ENCODE measurements at places on chromosomes 3 and 15.
A peak's percentile ranks its signal among the peaks of the same experiment; 100 is the strongest.

DNA sequence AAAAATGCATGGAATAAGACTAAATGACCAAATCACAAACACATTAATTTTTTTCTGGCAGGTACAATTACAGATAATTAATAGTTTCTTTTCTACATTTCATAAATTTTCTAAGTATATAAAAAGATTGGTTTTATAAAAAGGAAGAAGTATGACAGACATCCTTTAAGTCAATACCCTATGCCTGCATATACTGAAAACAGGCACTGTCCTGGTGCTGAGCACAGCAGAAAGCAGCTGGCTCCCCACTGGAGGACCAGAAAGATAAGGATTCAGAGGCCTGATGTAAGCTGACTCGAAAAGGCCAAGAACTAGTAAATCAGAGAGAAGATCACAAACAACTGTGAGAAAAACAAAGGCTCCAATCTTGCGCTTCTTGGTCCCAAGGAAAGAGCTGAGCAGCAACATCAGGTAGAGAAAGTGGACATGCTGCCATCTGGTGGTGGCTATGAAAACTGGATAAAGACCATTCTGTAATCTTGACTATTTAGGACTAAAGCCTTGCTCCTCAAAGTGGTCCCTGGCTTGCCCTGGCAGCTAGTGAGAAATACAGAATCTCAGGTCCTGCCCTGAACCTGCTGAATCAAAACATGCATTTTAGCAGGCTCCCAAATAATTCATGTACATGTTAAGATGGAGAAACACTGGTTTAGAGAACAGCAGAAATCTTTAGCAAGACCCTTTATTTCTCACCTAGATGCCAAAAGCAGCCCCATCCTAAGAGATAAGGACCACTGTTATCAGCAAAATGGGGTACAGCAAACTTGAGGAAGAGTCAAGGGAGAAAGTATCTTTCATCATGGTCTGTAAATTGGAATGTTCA, 76.0 kb downstream of the TRANK1 start:
- DNase-seq: no peak

GRCh38 chr3:16073203-16073602, 101.3 kb upstream of the GALNT15 start:
- DNase-seq: no peak

GRCh38 chr15:62658498-62658897, 384.0 kb upstream of the TPM1 start:
- no peak for DNase-seq

- DNase-seq: no peak
Observed at GRCh38 chr3:8985411-8985831, 22.1 kb upstream of the RAD18 start.

- no peak for DNase-seq
Observed at GRCh38 chr3:107910713-107911259, 180.0 kb downstream of the CD47 start.

GRCh38 chr3:52537726-52538421, 1.5 kb downstream of the UQCC5 start:
- DNase-seq: no peak

- DNase-seq: no peak
Observed at GRCh38 chr3:100155128-100155527, 40.8 kb upstream of the FILIP1L start.

DNA sequence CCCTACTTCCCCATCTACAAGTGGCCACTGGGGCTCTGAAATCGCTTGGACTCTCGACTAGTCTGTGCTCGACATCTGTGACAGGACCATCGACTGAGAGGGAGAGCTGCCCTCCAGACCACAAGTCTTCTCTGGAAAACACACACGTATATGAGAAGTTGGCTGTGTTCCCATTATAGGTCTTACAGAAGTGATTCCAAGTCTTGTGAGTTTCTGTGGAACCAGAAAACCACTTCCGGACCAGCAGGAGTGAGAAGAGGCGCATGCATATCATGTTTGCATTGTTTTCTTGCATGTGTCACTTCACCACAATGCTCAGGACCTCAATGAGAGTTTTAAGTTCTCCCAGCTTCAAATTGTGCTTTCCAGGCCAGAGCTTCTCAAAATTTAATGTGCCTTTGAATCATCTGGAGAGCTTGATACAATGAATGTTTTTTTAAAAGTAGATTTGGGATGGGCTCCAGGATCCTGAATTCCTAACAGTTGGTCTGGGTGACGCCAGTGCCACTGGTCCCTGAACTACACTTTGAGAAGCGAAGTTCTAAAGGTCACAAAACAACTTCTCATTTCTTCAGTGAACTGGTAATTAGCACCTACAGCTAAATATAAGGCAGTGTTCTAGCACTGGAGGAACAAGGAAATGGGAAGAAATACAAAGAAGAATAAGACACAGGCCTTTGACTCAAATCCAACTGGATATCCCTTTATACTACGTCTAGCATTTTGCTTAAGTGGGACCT, 15.7 kb downstream of the LIPC start:
- DNase-seq: no peak

GRCh38 chr3:29610781-29611180, 329.9 kb downstream of the RBMS3 start:
- DNase-seq: no peak

GRCh38 chr3:170164717-170165116, 16.8 kb downstream of the PHC3 start:
- no peak for DNase-seq

- DNase-seq: no peak
Observed at GRCh38 chr15:81032818-81033217, 32.1 kb downstream of the TLNRD1 start.

GRCh38 chr3:25663869-25664811, 567 bp downstream of the TOP2B start:
- peak; percentile 57 for DNase-seq

DNA sequence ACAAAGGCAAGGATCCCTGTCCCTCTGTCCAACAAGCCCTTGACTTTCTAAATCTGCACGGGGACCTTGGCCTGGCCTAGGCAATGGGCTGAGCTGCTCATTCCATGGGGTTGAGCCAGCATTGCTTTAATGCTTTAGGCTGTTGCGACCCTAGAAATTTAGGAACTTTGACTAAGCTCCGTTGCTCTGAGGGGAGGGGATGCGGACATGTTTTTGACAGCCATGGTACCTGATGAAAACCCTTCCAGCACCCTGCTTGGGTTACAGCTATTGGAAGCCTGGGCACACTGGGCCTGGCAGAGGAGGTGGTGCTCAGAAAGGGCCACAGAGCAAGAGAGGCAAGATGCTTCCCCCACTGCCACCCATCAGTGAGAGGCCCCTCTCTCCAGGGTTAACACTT, 37.1 kb downstream of the SYNM start:
- no peak for DNase-seq

GRCh38 chr15:72560458-72560857, 86.3 kb downstream of the ARIH1 start:
- DNase-seq: no peak

DNA sequence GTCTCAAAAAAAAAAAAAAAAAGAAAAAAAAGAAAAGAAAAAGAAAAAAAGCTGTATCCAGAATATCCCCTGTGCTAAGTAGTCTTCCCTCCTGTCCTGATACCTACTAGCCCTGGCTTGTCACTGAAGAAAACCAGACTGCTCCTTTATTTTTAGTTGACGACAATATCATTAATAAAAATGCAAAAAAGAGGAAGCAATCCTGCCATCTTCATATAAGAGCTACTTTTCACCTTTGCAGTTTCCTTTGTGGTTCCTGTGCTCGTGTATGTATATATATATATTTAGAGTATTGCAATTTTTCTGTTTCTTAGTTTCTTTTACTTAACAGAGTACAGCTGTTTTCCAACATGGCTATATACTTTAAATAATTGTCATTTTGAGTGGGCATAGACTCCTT, 13.6 kb downstream of the C3orf20 start:
- DNase-seq: no peak

- no peak for DNase-seq
Observed at GRCh38 chr15:48486228-48486627, 155.0 kb downstream of the DUT start.

DNA sequence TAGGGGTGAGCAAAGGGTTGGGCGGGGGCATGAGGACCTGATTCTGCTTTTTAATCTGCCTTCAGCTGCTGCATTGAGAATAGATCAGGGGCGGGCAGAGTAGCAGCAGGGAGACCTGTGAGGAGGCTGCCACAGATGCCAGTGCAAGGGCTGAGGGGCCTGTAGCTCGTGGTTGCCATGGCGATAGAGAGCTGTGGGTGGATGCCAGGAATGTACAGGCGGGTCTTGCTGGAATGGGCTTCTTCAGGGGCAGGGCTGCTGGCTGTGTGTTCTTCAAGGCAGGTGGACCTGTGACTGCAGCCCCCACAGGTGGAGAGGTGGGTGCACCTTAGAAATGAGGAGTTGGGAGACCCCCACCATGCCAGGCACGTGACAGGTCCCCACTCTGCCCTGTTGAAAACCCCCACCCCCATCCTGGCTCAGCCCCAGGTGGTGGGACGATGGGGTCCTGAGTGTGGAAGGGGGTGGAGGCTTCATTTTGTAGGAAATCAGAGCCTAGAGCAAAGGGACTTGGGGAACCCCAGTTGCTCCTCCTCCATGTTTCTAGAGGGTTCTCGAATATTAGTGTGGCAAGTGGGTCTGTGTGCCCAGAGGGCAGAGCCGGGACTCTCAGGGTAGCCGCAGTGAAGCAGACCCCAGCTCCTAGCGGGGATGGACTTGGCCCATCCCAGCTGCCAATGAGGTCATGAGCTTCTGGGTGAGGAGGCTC, 38.3 kb downstream of the SLC6A6 start:
- no peak for DNase-seq

DNA sequence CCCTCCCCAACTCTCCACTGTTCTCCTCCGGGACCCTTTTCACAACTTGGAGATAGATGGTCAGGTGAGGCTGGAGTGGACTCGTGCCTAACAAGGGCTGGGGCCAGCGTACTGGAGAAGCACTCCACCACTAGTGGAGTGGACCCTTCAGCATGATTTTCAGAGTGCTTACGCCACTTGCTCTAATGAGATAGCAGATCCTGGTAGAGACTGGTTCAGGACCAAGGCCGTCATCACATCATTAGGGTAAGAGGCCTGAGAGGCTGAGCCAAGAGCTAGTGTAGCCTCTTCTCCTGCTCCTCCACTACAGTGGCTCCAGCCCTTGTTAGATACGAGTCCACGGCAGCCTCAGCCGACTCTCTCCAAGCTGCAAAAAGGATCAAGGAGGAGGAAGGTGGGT, 66.9 kb upstream of the NTRK3 start:
- no peak for DNase-seq

DNA sequence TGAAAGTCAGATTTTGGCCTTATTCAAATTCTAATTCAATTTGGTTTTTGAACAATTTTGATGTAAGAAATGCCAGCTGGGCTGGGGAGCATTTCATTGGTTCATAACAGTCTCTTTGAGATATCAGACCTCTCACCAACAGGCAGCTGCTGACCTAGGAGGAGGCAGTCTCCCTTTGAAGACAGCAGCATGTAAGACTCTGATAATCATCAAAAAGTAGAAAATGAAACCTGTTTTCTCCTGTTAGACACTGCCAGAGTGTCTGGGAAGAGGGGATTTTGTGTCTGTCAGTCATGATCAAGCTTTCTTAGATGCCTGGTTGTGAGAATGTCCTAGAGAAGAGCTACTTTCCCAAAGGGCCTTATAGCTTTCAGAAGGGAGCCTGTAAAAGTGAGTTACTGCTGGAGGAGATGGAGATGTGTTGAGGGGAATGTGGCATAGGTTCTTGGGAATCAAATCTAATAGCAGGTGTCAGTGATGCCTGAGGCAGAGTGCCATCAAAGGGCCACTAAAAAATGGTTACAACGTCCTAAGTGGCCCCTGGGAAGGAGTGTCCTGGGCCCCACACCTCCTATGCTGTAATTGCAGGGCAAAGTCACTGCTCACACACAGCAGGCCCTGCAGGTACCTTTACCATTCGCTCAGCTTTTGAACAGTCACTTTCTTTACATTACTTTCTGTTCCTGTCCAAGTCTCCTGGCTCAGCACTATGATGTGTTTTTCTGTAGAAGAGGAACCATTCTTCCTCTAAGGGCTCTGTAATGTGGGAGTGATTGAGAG, 43.1 kb downstream of the FSTL1 start:
- DNase-seq: no peak

- no peak for DNase-seq
Observed at GRCh38 chr3:138363322-138363721, 14.9 kb downstream of the MRAS start.

DNA sequence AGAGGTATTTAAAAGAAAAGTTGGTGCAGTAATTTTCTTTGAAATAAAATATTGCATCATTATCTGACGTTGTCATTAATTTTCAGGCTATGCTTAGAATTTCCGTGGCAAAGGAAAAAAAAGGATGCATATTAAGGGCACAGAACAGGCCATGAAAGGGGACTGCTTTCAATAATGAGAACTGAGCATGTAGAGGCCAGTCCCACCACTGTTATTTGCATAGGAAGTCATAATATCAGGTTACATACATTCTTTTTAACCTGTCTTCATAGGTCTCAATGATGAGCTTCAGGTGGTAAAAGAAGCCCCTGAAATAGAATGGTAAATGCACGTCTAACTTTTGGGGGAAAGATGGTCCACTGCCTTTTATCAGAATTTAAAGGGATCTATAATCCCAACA, 272.1 kb upstream of the ALCAM start:
- DNase-seq: no peak

GRCh38 chr15:62112616-62113593, 46.1 kb downstream of the C2CD4A start:
- no peak for DNase-seq

- no peak for DNase-seq
Observed at GRCh38 chr3:35601959-35602358, 37.4 kb upstream of the ARPP21 start.

DNA sequence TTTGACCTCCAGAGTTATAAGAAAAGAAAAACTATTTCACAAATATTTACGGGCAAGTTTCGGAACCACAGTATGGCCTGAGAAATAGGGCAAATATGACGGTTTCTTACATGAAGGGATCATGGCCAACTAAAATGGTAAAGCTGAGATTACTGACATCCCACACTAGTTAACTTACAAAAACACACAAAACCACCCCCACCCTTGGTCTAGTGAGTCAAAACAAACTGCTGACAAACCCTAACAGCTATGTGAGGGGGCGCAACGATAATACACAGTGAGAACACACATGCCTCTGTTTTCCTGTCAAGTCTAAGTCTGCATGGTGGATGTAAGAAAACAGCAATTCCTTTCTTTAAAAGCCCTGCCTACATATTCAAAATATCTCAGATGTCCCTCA, 32.3 kb downstream of the CBLB start:
- DNase-seq: no peak

DNA sequence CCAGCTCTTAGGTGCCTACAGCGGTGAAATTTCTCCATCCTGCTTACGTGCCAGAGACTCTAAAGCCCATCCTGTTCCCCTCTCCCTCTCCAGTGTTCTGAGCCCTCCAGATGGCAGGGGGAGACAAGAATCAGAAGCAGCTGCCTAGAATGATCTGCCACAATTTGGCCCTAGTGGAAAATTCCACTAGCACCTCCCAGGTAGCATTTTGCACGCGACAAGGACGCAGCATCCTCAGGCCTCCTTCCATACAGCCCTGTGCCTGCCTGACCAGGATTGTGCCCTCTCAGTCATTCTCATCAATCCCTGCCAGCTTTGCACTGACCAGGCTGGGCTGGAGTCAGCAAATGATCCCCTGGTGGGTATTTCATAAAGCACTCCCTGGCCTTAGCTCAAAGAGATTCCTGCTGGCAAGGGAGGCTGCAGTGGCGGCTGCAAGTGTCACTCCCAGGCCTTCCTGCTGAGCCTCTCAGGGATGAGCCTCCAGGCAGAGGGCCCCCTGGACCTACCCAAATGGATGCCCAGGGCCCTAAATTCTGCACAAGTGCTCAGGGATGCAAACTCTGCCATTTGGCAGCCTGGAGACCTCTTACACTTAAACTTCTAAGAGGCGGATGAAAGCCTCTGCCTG, 130.2 kb upstream of the ATP2B2 start:
- DNase-seq: no peak

- DNase-seq: no peak
Observed at GRCh38 chr3:172447611-172448579, at the start of gene GHSR. Gene GHSR, minus strand, starts transcription at chr3:172448456. Its CDS starts 43 bp downstream, at chr3:172448413.

Data from left lung (tissue), 14 donors.